ENCODE measurements at places on chromosomes 1 and 21. TPM values are rescaled to one million over a fixed set of nuclear protein-coding genes. Genes with fewer than 3 reads are reported as not detected.

DNA sequence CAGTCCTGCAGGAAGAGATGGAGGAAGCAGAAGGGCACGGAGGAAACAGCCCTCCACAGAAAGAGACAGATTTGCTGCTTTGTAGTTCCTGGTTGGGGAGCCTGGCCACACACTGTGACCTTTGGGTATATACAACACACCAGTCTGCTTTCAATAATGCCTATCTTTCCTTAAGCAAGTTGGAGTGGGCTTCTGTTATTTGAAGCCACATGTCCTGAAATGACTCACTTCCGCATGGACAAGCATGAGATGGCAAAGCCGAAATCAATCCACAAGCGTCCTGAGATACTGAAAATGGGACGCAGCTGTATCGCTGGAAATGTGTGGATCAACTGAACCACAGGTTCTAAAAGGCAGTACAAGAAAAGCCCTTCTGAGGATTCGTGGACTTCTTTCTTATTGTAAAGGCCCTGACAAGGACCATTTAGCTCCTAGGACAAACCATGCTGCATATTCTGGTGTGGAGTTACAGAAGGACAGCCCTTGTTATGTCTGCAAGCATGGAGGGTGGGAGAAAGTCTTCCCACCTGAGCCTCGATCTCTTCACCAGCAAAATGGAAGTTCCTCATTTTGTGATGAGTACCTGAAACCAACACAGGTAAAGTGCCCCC, 22.7 kb upstream of the FHAD1 start:
- H3K27me3 ChIP-seq = no peaks in the 10 kb centered on the region
- no peak overlapping the region for H3K4me3 ChIP-seq
- H3K27ac ChIP-seq = no peak overlapping the region
- H3K36me3 ChIP-seq = no peaks in the 10 kb centered on the region
- no peak for DNase-seq
- no peaks in the 10 kb centered on the region for H3K4me1 ChIP-seq

DNA sequence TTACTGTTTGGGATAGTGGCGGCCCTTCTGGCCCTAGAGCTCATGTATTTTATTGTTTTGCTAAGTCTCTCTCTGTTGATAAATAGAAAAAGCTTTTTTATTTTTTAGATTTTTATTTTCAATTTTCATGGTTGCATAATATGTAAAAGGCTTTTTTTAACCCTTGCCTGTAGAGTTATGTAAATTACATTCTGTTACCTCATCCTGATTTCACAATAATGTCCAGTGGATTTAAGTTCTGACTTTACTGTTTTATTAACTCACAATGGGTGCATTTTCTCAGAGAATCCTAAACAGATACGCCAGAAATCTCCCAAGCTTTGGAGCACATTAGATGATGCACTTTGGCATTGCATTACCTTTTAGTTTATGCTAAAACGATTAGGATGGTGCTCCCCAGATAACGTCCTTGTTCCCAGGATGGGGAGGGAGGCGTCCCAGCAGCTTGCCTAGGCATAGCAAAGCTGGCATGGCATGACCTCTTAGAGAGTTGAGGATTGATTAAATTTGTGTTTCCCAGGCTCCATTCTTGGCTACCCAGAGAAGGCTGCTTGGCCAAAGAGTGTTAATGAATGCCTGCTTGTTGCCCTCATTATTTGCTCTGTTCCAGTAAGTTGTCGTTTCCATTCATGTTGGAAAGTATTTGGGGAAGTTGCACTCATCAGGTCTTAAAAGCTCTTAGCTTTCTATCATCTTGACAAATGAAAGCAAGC, 17.1 kb downstream of the UTP25 start:
- H3K4me1 ChIP-seq = no peaks in the 10 kb centered on the region
- no peaks in the 10 kb centered on the region for H3K27me3 ChIP-seq
- H3K36me3 ChIP-seq = peaks cover 10% of the 10 kb centered on the region
- no peak for DNase-seq

DNA sequence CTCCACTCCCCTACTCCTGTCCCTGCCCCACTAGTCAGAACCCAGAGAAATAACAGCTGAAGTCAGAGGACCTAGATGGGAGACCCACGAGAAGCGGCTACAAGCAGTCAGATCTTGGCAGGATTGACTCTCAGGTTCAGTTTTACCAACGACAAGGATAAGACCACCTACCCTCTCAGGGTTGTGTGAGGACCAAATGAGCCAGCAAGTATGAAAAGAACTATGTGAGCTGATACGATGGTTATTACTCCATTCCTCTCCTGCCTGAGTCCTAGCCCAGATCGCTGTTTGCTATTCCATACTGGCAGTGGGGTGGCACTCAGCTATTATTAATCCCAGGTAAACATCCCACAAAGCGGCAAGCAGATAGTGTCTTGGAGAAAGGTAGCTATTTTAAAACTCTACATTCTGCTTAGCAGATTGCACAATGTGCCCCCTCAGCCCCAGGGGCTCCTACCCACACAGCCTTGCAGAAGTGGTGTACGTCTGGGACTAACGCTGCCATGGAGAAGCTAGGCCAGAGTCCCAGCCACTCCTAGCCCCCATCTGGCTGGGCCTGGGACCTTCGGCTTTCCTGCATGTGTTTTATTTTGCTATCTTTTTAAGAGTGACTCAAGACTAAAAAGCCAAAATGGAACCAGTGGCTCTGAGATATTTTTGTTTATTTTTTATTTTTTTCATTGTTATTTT, 58.9 kb downstream of the CD46 start:
- no peak for DNase-seq
- peaks cover 23% of the 10 kb centered on the region for H3K36me3 ChIP-seq
- H3K27ac ChIP-seq = peak overlapping the region; percentile 68
- peaks cover 57% of the 10 kb centered on the region for H3K4me1 ChIP-seq
- H3K4me3 ChIP-seq = no peak overlapping the region

DNA sequence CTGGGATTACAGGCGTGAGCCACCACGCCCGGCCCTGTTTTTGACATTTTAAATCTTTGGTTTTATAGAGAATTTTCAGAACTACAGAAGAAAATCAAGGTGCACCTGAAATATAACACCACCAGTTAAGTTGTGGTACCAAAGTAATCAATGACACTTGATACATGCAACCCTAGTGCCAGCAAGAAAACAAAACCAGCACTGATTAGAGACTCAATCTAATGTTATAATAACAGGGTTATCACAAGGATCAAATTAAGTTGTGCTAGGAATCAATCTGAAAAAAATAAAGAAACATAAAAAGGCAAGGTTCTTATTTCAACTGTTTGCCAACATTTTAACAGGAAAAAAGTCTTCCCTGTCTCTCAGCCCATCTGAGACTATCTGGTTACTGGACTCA, 23.8 kb downstream of the TGFBR3 start:
- H3K36me3 ChIP-seq = no peaks in the 10 kb centered on the region
- H3K27ac ChIP-seq = no peak overlapping the region
- H3K4me3 ChIP-seq = no peak overlapping the region
- no peaks in the 10 kb centered on the region for H3K4me1 ChIP-seq

RAD54L gene
- 8.2 TPM for total RNA-seq

Data from prostate gland (tissue), 2 donors.